ENCODE measurements at places on chromosomes 1 and 21.

DNA sequence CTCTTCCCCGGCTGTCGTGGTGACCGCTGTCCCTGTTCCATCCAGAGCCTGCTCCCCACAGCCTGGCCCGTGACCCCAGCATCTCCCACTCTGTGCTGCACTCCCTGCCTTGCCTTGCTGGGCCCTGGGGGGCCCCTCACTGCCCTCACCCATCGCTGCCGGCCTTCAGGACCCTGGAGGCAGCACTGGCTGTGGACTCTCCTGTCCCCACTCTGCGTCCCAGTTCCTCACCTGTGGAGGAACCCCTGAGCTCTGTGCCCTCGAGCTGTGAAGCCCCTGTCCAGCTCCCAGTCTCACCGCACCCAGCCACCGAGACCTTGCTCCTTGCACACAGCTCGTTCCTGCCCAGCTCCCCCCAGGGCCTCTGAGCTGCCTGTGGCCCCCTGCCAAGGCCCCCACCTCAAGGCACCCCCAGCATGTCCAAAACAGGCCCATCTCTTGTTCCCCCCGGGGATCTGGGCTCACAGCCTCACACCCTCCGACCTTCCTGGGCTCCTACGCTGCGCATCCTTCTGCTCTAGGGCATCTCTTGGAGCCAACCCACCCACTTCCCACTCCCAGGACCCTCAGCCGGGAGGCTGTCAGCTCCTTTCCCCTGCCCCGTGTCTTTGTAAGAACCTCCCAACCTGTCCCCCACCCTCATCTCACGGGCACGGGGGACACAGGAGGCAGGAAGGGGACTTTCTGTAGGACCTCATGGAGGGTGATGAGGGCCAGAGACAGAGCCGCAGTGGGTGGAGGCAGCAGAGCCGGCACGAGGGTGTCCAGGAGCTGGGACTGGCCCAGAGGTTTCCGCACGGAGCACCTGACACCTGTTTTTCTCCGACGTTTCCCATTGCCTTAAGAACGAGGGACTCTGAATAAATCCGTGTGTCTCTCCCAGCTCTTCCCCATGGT, 109.3 kb downstream of the WDR4 start:
- DNase-seq = no peak

GRCh38 chr1:24443241-24443656, 27.6 kb downstream of the NIPAL3 start:
- DNase-seq = no peak

DNA sequence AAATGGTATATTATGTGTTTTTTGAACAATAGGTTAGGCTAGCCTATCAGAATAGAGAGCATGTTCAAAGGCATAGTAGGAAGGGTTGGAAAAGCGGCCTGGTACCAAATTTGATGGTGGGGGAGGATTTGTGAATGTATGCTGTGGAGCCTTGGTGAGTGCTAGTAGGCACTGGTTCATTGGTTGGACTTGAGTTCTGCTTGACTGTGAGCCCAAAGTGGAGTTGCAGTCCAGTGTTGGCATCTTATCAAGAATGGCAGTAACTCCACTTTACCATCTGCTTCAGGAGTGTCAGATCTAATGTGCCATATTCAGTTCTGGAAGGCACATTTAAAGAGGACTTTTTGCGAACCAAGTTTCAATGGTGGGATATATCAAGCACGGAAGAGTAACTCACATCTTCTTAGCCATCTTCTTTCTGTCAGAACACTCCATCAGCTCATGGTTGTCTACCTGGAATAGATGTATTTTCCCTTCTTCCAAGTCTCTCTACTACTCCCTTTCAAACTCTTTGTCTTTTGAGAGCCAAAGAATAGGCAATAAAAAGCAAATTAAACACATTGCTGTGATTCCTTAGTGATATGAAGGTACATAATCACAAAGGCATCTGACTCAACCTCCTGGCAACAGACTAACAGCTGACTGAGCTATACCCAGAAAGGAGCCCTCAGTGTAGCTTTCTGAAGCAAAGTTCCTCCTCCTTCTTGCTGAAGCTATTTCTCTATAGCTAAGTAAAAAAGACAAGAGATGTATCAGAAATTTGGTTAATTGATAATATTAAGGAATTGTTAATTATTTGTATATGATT, 21.7 kb downstream of the LRRC8B start:
- DNase-seq = no peak

DNA sequence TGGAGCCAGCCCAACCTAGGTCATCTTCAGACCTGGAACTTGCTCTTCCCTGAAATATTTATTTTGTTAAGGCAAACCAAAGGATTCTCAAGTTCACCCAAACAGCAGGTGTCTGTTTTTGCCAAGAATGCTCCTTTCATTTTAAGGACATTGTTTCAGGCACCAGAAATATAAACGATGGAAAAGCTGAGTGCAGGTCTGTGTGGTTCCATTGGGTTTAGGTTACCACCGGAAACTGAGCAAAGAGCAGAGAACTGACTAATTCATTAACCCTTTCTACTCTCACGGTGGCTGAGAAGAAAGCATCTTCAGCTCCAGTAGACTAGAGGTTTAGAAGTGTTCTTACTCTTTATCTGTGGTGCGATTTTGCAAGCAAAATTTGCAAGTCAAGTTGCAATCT, 38.0 kb upstream of the ZC3H11B start:
- no peak for DNase-seq

GRCh38 chr1:161728376-161729226, 7.3 kb downstream of the FCRLB start:
- no peak for DNase-seq

DNA sequence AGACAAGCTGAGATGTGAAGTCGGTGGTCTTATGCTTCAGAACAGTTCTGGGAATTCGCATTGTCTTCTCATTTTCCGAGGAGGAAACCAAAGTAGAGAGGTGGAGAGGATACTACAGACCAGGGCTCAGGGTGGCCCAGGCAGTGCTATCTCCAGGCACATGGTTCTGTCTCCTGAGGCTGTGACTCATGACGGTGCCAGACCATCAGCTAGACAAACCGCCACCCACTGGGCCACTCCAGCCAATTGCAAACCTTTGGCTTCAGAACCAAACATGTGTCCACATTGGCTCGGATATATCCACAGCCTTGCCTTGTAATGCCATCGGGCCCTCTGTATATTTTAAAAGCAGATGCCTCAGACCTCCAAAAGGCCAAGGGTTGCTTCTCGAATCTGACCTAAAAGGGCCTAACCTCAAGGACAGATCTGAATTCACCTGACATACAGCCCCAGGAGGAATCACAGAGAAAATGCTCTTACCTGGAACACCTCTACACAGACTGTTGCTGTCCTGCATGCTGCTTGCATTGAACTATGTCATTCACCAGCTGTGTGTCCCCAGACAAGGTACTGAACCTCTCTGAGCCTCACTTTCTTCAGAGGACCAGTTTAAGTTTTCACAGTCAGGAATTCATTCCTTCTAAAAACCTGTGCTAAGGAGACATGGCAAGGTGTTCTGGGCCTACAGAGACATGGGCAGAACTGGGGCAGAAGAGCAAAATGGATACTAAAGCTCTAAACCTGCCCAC, 224.9 kb upstream of the JUN start:
- DNase-seq = no peak

DNA sequence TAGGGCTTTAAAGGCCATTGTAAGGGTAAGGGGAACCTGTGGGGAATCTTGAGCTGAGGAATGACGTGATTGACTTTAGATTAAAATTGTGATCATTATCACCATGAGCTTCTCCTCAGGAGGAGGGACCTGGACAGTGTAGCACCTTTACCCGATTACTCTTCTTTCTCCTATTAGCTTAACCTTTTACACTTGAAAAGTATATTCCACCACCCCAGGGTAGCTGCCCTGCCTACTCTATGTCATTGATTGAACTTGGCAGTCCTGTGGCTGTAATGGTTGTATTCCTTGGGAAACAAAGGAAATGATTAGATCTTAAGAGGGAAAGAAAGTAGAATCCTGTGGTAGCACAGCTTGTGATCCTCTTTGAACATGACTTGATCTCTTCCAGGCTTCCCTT, 47.7 kb downstream of the CACHD1 start:
- no peak for DNase-seq

DNA sequence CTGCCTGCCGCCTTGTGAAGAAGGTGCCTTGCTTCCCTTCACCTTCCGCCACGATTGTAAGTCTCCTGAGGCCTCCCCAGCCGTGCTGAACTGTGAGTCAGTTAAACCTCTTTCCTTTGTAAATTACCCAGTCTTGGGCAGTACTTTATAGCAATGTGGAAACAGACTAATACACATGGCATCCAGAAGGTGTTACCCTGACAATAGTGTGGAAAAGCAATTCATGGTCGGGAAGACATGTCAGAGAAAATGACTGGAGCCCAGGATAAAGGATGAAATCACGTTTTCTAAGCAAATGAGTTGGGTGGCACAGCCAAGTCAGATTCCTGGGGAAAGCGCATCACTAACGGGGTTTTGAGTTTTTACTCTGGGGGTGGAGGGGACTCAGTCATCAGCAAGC, 76.4 kb downstream of the HLCS start:
- no peak for DNase-seq

GRCh38 chr1:234520908-234521817, 42.2 kb upstream of the TARBP1 start:
- no peak for DNase-seq

GRCh38 chr1:36367798-36368197, 17.9 kb downstream of the STK40 start:
- DNase-seq = no peak

DNA sequence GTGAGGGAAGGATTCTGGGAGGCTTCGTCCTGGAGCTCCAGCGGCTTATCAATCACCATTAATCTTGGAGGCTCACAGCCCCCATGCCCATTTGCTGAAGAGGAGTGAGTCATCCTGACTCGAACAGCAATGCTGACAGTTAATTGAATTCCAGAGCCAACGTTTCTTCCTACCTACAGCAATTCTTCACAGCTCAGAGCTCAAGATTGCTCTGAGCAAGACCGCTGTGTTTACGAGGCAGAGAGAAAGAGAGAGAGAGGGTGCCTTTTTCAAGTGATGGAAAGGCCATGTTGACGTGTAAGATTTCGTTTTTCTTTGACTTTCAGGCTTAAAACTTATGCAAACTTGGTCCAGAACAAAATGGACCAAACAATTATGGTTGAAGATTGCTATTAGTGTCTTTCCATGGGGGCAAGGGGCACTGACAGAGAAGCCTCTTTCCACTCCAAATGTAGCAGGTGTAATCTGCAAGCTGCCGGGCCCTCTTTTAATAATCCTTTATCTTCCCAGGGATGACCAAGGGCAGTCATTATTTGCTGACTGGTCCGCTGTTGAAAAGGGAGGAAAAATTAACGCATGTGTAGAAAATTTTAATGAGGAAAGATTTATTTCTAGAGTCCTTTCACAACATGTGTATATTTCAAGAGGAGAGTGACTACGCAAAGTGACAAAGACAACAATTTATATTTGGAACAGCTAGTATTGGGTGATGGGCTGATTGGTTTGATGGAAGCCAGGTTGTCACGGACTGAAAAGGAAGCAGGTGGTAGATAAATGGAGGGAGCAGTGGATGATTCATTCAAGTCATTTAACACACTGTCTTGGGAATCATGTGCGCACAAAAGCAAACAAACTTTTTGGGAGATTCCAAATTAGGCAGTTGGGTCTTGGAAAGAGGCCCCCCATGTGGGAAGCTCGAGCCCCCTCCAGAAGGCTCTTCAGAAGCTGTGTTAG, 136.1 kb upstream of the IRF2BP2 start:
- DNase-seq = no peak

GRCh38 chr1:108892356-108893140, 15.8 kb downstream of the GPSM2 start:
- no peak for DNase-seq

DNA sequence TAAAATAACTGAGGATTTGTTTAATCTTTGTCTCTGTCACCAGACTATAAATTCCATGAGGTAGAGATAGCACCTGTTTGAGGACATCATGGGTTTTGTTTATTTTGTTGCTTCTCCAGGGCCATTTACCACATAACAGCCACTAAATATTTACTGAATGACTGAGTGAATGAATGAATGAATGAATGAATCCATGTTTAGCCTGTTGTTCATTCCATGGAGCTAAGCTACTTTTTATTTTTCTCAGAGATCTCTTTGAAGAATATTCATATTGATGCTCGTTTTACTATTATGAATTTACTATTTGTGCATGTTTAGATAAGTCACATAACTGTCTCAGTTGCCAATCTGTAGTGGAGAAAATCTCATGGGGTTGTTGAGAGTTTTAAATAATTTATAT, 17.7 kb downstream of the LRRC8B start:
- DNase-seq = no peak

- no peak for DNase-seq
Observed at GRCh38 chr1:152683846-152684245, 2.1 kb upstream of the LCE2B start.

DNA sequence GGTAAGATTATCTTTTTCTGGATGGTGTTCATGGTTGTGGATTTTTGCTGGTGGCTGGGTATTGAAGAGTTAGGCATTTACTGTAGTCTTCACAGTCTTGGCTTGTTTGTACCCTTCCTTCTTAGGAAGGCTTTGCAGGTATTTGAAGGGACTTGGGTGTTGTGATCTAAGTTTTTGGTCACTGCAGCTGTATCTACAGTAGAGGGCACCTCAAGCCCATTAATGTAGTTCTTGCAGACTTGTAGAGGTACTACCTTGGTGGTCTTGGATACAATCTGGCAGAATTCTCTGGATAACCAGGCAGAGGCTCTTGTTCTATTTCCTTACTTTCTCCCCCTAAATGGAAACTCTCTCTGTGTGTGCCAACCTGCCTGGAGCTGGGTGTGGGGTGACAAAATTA, 155.8 kb upstream of the BRINP3 start:
- no peak for DNase-seq

DNA sequence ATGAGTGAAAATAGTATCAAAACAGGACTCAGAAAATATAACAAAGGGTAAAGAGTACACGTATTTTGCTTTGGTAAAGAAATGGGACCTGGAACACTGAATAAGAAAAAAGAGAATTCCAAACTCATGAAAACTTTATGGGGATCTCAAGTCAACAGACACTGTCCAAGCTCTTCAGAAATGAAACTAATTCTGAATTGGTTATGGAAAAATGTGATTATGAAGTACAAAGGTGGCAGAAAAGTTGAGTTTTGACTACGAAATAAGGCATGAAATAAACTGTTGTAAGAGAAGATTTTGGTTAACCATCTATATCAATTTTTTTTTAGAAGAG, 8.4 kb downstream of the EGLN1 start:
- no peak for DNase-seq

DNA sequence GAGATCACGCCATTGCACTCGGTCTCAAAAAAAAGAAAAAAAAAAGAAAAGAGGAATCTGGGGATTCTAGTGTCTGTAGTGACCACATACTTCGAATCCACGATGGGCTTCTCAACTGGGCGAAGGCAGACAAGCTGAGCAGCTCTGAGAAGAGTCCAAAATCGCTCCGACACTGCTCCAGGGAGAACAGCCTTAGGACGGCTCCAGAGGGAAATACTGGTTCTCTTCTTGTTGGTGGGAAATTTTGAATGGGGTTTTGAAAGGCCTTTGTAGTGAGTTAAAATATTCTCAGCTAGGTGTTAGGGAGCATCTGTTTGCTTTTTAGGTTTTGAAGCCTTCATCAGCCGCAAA, 18.3 kb upstream of the HJV start:
- no peak for DNase-seq

All from stimulated activated CD4-positive, alpha-beta T cell treated with anti-CD3 and anti-CD28 coated beads, Interleukin-1b, Interleukin-23, amount 100 ng/mL, for 1 hour (primary cell).